Activated T-helper 1 cell treated with Interleukin-2 at 50 U/mL for 16 hours (primary cell): ENCODE measurements at places on chromosomes 3 and 15.

DNA sequence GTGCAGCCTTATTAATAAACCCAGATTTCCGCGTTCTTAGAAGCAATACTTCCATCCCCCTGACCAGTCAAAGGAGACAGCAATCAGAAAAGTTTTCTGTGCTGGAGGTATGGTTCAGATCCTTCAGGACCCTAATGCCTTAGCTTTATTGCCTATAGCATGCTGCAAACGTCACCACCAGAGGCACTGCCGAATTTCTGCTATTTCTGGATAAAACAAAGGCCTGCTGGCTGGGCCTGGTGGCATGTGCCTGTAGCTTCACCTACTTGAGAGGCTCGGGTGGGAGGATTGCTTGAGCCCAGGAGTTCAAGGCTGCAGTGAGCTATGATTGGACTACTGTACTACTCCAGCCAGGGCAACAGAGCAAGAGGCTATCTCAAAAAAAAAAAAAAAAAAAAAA, 407.2 kb downstream of the FOXP1 start:
- no peak for DNase-seq

DNA sequence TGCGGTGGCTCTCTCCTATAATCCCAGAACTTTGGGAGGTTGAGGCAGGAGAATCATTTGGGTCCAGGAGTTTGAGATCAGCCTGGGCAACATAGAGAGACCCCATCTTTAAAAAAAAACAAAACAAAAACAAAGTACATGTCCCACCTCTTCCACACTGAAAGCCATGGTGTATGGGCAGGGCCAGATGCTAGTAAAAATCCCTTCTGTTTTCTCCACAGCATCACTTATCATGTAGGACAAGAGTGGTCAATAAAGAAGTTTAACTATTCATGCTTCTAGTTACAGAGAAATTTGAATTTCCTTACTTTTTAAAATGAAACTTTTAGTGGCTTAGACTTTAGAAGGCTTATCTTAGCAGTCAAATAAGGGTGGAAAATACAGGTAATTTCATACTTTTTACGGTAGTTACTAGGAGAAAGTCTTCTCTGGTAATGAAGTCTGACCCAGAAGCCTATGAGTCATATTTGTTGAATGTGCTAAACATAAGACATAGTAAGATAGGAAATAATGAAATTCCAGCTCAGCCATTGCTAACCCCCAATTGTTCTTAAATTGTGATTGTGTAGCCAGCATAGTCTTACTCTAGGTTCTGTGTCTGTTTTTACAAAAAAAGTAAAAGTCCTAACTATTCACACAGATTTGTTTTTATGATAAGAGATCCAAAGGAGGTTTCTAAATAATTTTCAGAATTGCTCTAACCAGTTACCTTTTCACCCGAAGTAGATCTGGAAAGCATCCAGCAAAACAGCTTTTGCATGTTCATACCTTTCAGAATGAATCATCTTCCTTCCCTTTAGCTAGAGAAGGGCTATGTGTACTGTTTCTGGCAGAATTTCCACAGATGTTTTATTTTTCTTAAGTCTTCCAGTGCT, 16.4 kb upstream of the ZNF609 start:
- no peak for DNase-seq

GRCh38 chr15:68674975-68675374, 96.2 kb downstream of the CORO2B start:
- DNase-seq: no peak

GRCh38 chr3:34067536-34068051, 269.2 kb downstream of the PDCD6IP start:
- DNase-seq: no peak

GRCh38 chr3:69058180-69058946, 6.2 kb upstream of the TMF1 start:
- no peak for DNase-seq
